ENCODE measurements at places on chromosomes 3 and 15.
A peak's percentile ranks its signal among the peaks of the same experiment; 100 is the strongest.

GRCh38 chr3:138434875-138435772 lies 708 bp downstream of the ESYT3 start:
- no peak for DNase-seq

DNA sequence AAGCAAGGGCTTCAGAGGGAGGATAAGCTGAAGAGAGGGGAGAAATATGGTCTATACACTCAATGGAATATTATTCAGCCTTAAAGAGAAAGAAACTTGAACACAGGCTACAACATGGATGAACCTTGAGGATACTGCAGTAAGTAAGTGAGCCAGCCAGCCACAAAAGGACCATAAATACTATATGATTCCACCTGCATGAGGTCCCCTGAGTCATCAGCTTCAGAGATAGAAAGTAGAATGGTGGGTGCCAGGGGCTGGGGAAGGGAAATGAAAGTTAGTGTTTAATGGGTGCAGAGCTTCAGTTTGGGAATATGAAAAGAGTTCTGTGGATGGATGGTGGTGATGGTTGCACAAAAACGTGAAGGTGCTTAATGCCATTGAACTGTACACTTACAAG lies 68.4 kb upstream of the SEC13 start:
- DNase-seq = no peak

GRCh38 chr3:188727052-188727451 lies 444.7 kb upstream of the TPRG1 start:
- no peak for DNase-seq

DNA sequence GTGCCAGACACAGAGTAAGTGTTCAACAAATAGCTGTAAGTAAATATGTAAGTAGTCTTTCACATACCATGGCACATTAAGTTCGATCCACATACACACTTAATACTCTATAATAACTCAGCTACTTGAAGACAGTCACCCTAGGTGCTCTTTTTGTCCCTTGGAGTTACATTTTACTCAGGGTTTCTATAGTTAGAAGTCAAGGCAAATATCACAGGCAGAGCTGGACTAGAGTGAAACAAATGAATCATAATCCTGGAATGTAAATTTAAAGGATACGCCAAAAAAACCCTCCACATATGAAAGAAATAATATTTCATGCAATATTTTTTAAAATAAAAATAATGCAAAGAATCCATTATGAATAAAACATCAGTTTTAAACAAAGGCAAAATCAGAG lies 461.8 kb downstream of the MAGI1 start:
- no peak for DNase-seq

- no peak for DNase-seq
Measured at GRCh38 chr3:115239717-115240116, 92.6 kb upstream of the ZBTB20 start.

- peak; percentile 81 for DNase-seq
Measured at GRCh38 chr3:50138266-50139200, 16.6 kb upstream of the SEMA3F start.

DNA sequence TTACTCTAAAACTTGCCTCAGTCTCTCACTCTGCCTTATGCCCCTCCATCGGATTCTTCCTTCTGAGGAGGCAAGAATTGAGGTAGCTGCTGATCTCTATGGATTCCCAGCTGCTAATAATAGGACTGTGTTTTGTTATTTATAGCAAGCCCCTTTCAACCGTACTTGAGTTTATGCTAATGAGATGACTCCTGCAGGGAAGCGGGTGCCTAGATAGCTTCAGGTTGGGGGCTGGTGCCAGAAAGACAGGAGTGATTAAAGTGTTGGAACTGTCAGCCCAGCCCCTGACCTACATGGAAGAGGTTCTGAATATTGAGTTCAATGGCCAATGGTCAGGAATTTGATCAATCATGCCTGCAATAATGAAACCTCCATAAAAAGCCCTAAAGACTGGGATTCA lies 21.8 kb upstream of the LIMD1 start:
- DNase-seq = no peak

DNA sequence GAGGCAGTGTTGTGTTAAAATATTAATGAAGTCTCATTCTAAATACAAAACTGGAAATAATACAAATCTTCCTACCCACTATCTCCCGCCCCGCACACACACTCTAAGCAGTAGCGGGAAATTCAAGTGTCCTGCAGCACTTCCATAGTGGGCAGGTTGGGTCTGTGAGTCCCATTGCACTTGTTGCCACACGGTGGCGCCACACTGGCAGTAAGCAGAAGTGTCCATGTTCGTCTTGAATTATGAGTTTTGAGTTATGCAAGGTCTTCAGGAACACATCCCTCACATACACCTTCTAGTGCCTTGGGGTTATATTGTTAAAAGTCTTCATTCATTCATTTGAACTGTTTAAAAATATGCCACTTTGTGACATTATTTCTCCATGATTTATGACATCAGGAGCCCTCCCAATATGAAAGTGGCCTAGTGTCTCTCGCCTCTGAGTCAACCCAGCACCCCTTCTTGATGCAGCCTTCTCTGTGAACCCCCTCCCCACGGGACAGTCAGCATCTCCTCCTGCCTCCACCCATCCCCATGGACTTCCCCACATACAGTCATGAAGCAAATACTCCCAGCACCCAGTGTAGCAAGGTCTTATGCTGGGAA lies 17.6 kb upstream of the CCDC174 start:
- DNase-seq = peak; percentile 37

GRCh38 chr3:46236294-46237054 lies 5.8 kb upstream of the CCR3 start:
- DNase-seq = no peak

DNA sequence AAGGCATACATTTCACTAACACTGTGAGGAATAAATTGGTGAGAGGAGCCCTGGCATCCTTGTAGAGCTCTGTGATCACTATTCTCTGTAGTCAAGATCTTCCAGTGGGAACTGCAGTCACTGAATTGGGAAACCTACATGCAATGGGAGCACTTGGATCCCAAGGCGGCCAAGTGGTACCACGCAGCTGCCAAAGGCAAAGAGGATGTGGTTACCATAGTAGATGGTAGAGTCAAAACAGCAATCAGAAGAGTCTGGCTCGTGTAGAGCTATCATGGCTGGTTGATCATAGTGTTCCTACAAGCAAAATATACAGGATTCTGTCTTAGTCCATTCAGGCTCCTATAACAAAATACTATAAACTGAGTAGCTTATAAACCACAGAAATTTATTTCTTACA lies 849.7 kb downstream of the ROBO2 start:
- no peak for DNase-seq

DNA sequence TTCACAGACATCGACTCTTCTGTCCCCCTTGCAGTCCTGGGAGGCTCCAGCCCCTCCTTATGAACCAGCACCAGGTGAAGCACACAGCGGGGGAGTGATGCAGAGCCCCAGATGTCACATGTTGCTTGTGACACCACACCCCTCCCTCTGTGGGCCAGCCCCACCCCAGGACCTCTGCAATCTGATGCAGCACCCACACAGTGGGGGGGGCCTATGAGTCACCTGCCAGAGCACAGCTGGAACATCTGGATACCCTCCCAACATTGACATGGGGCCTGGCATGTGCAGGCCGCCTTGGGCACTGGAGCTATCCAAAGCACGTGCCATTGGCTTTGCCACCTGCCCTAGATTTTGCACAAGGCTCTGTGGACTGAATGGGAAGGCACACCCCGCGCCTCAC lies 70.5 kb downstream of the FEM1B start:
- DNase-seq = no peak

DNA sequence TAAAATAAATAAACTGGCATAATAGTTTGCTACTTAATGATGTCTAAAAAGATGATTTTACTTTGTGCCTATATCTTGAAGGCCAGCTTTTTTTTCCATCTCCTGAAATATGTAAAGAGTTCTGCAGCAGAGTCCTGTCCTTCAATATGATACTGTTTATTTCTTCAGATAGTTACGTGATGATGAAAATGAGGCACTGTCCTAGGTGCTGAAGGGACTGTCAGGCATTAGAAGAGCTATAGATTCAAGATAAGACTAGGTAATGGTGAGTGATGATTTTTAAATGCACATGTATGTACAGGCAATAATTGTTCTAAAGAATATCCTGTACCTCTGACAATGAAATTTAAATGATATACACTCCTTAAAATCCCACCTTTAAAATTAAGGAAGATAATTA lies 326.9 kb upstream of the DNAJC19 start:
- no peak for DNase-seq

DNA sequence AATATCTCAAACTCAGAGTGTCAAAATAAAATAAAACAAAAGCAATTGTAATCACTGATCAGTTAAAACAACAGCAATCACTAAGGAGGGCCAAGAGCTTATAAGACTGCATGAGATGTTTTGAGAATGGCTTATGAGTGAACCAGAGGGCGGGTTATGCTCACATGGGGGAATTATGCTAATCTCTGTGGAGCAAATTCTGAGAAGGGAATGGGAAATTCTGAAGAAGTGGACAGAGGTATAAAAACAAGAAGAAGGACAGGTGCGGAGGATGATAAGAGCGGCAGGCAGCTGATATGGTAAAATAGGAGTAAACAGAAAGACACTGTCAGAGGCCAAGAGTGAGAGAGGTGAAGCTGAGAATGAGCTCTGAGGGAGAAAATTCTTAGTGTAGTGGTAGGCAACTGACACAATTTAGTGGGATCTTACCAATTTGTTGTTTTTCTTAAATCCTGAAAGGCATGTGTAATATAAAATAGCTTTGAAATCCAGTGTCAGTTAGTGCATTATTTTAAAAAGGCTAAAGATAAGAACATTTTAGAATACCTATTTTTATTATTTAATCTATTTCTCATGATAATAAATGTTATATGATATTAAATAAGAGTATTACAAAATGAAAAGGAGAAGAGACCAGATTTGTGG lies 133.8 kb downstream of the SPATA16 start:
- no peak for DNase-seq

GRCh38 chr3:124360155-124360554 lies 368.2 kb upstream of the ROPN1 start:
- no peak for DNase-seq

GRCh38 chr3:126442856-126443242 lies 32.8 kb downstream of the ZXDC start:
- no peak for DNase-seq

DNA sequence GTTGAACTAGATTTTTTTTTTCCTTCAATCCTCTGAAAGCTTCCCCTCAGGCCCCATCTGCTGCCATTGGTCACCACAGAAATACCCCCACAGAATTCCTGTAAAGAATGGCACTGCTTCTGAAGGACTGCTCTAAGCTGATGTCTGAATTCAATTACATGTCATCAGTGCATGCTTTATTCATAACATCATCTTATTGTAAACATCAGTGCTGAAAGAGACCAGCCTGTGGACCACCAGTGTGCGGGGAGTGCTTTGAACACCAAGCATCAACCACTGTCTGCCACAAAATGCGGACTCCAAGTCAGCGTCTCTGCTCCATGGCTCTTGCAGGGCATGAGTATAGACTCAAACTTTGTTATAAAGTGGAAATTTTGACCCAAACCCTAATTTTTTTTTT lies 11.6 kb downstream of the PHLDB2 start:
- DNase-seq = no peak

DNA sequence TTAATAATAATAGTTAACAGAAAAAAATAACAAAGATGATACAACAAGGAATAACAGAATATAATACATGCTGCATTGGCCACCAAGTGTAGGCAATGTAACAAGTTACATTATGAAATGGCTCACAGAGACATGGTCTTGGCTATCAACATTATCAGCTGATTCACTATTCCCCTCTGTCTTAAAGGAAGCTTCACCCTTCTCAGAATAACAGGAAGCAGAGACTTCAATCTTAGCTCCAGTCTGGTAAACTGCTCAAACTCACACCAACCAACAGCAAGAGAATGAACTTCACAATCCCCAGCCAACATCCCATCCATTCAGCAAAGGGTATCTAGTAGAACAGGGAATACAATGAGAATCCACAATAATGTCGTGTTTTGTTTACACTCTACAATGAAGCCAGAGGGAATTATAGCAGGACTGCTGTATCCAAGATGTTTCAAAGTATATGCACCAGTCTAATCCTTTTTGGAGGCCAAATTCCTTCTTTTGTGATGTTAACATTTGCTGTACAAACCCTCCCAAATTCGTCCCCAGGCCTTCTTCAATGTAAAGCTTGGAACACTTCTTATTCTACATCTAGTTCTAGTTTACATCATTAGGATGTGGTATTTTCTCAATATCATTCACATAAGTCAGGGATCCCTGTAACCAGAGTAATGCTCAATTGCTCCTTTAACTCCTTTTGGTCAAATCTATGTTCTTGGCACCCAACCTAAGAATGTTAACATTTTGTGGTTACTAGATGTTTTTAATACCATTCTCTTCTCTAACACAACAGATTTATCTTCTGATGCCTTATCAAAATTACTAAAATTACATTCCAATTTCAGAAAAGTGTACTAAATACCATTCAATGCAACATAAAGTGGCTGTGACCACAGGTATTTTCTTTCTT lies 52.4 kb upstream of the CMSS1 start:
- no peak for DNase-seq

GRCh38 chr3:172987273-172987672 lies 153.8 kb downstream of the SPATA16 start:
- DNase-seq = no peak

GRCh38 chr3:29511701-29512100 lies 230.8 kb downstream of the RBMS3 start:
- DNase-seq = no peak

GRCh38 chr3:191357909-191358308 lies 27.6 kb upstream of the UTS2B start:
- no peak for DNase-seq

DNA sequence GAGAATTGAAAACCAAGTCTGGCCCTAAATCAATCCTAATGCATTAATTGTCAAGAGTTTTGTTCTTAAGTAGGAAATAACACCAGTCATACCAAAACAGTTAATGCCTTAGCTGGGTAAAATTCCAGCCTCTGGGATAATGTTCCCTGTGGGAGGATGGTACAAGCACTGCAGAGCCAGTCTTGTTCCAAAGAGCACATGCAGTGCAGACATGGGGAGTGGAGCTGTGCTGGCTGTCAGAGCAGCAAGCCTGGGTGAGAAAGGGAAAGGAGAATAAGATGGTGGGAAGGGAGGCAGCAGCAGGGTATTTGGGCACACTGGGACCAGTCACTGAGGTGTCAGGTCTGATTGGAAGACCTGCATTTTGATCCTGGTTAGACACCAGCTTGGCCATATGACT lies 12.1 kb downstream of the ALAS1 start:
- DNase-seq = no peak

DNA sequence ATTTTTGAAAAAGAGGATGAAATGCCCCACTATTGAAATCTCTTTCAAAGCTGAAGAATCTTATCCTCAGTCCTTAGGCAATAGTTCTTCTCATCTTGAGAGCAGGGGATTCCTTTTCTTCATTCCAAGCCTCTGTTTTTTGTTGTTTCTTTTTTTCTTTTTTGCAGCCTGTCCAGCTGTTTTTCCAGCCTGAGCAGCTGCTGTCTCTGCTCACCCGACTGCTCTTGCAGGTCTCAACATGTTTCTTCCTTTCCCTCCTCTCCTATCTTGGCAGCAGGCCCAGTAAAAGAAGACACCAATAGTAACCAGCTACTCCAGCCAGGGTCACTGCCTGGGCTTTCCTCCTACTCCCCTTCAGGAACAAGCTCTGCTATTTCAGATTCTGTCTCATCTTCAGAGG lies 23.8 kb downstream of the MEX3B start:
- no peak for DNase-seq

- no peak for DNase-seq
Measured at GRCh38 chr3:194330579-194330978, 20.5 kb downstream of the CPN2 start.

- DNase-seq = no peak
Measured at GRCh38 chr15:64146041-64146440, 5.5 kb upstream of the SNX22 start.
